ENCODE measurements at places on chromosomes 7 and 10. TPM values are rescaled to one million over a fixed set of nuclear protein-coding genes. Genes with fewer than 3 reads are reported as not detected.
A peak's percentile ranks its signal among the peaks of the same experiment; 100 is the strongest.

DNA sequence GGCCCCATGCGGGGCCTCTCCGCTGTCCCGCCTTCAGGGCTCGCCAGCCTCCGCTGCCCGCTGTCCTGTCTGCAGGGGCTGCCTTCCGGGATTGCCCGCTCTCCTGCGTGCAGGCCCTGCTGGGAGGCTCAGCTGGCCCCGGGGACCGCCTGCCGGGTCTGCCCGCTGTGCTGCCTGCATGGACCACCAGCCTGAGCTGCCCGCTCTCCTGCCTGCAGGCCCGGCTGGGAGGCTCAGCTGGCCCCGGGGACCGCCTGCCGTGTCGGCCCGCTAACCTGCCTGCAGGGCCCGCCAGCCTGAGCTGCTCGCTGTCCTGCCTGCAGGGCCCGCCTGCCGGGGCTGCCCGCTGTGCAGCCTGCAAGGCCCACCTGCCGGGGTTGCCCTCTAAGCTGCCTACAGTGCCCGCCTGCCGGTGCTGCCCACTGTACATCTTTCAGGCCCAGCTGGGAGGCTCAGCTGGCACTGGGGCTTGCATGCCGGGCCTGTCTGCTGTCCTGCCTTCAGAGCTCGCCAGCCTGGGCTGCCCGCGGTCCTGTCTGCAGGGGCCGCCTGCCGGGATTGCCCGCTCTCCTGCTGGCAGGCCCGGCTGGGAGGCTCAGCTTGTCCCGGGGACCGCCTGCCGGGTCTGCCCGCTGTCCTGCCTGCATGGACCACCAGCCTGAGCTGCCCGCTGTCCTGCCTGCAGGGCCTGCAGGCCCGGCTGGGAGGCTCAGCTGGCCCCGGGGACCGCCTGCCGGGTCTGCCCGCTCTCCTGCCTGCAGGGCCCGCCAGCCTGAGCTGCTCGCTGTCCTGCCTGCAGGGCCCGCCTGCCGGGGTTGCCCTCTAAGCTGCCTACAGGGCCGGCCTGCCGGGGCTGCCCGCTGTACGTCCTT lies 165.1 kb downstream of the GLRX3 start:
- no peak for DNase-seq

- DNase-seq: no peak
These were observed 17.7 kb downstream of the ZNF775 start for GRCh38 chr7:150396851-150397260.

- no peak for DNase-seq
These were observed 27.7 kb downstream of the RAMP3 start for GRCh38 chr7:45185028-45185863.

DNA sequence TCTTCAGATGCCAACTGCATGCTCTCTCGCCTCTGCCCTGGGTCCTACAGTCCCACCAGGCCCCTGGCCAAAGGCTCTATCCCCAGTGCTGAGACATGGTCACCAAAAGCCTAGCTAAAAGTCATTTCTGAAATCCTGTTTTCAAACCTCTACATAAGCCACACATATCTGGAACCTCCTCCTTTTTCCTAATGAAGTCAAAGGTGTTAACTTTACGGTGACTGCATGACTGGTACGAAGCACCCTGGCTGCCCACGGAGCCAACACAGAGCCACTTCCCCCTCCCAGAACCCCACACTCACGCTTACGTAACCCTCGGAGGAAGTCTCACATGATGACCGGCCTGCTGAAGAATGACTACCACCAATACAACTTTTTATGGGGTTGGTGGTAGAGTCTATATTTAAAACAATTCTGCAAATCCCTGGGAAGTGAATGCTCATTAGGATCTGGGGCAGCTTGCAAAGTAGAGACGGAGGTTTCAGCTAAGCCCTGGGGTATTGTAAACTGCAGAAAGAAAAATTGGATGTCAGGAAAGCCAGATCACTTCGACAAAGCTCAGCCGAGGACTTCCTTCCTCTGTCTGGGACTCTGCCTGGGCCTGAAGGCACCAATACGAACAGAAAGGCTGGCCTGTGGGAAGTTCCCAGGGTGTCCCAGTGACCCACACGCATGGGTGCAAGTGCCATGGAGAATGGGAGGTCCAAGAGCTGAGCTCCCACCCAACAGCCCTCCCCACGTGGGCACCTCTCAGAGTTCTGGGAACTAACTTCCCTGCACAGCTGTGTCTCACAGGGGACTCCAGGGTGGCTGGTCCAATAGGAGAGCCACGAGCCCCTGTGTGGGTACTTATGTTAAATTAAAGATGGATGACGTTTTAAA lies 50.7 kb downstream of the PDGFA start:
- DNase-seq: peak; percentile 66

DNA sequence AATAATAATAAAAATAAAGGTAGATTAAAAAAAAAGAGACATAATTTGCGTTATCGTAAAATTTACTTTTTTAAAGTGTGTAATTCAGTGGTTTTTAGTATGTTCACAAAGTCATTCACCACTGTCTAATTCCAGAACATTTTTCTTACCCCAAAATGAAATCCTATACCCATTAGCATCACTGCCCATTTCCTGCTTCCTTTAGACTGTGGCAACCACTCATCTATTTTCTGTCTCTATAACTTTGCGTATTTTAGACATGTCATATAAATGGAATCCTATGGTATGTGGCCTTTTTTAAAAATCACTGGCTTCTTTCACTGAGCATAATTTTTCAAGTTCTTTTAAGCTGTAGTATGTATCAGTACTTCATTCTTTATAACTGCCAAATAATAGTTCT lies 53.6 kb downstream of the KAT6B start:
- DNase-seq: no peak

DNA sequence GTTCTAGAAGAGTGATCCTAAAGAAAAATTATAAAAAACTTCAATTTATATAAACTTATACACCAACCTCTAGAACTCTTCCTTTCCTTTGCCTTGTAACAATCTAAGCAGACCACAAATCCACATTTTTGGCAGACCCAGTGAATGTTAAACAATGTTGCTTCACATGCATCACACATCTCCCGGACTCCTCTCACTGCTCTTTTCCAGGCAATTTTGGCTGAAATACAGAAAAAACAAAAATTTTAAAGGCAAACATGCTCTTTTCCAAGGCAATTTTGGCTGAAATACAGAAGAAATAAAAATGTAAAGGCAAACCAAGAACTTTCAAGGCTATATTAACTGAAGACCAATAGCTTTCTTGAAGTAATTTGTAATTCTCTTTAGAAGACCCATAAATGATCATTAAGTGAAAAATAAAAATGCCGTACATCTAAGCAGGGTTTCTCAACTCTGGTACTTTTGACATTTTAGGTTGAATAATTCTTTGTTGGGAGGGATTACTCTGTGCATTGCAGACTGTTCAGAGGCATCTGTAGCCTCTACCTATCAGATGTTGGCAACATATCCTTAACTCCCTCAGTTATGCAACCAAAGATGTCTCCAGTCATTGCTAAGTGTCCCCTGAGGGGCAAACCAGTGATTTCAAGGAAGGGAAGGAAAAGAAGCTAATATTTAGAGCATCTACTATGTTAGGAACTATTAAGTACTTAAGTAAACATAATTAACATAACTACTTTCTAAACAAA lies 64.4 kb downstream of the NRBF2 start:
- no peak for DNase-seq

GRCh38 chr7:75969704-75970498 lies 24.5 kb downstream of the TMEM120A start:
- no peak for DNase-seq

GRCh38 chr10:132316133-132316532 lies 8.4 kb upstream of the STK32C start:
- no peak for DNase-seq

DNA sequence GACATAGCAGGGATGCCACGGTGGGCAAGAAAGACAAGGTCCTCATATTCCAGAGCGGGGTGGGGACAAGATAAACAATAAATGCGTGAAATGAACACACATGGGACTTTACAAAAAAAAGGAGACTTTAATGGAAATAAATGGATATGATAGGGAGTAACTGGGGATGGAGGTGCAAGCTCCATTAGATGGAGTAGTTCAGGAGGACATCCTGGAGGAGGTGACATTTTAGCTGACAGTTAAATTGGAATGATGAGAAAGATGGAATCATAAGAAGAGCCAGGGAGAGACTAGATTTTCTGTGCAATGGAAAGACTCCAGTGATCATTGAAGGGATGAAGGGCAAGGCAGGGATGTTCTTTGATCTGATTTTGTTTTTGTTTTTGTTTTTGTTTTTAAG lies 83.6 kb upstream of the MYL10 start:
- DNase-seq: no peak

- no peak for DNase-seq
These were observed 86.2 kb upstream of the PPIF start for GRCh38 chr10:79260811-79261740.

- peak; percentile 31 for DNase-seq
These were observed 342.1 kb downstream of the BMPER start for GRCh38 chr7:34247468-34247867.

- DNase-seq: peak; percentile 69
These were observed 88.2 kb upstream of the AFAP1L2 start for GRCh38 chr10:114492351-114493037.

DNA sequence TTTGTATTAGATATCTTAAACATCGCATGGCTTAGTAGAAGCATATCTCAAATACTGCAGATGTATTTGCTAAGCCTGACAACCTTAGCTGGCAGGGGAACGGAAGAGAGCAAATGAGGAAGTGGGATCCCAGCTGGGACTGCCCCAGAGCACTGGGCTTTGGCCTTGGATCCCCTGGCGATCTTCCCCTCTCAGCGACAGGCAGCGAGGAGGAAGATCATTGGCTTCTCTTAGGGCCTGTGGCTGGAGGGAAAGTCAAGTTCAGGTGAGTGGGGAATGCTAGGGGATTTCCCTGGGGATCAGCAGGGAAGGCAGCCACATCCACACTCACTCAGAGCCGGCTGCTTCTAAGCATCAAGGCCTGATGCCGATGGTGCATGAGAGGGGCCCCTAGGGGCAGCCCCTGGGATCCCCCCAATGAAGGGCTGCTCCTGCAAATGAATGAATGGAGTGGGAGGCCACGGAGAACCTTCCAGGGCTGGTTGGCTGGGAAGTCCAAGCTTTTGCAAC lies 42.0 kb downstream of the LYZL2 start:
- no peak for DNase-seq

- no peak for DNase-seq
These were observed 50.0 kb downstream of the PRF1 start for GRCh38 chr10:70552586-70552985.

GRCh38 chr10:131499566-131499965 lies 188.0 kb upstream of the TCERG1L start:
- DNase-seq: no peak

GRCh38 chr7:148672041-148672440 lies 26.7 kb upstream of the CUL1 start:
- no peak for DNase-seq

DNA sequence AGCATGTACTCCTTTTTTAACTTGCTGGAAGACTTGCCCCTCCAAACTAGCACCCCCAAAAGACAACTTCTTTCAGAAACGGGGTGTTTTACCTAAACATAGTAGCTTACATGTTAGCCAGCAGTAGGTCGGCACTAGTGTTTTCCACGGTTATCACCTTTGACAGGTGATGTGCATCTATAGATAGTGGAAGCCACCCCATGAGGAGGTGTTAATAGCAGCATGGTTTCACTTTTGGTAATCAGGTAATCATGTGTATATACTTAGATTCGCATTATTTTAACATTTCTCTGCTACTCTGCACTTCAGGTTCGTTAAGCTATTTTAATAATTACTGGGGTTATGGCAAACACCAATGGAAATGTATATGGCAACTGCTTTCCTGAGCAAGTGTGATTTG lies 17.6 kb downstream of the SRI start:
- no peak for DNase-seq

DNA sequence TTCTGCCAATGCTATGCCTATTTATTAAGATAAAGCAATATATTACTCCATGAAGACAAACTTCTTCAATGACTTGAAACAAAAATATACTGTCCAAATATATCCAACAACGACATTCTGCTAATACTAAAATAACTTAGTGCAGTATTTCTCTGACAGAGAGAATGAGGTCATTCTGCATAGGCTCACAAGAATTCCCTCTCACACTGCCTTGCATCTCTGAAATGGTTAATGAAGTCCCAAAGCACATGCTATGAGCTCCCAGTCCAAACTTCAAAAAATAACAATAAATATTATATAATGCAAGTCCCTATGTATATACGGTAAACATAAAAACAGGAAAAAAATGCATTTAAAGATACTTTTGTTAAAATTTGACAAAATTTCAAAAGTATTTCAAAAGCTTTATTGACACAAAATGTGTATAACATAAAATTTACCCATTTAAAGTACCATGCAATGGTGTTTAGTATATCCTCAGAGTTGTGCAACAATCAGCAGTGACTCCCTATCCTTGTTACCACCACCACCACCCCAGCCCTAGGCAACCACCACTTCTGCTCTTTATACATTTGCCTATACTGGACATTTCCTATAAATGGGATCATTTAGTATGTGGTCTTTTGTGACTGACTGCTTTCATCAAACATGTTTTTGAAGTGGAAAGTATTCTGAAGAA lies 27.6 kb downstream of the CHCHD3 start:
- no peak for DNase-seq

- DNase-seq: no peak
These were observed 370.6 kb downstream of the RPS24 start for GRCh38 chr10:78404296-78404695.

- DNase-seq: peak; percentile 69
These were observed 60.7 kb downstream of the ZMIZ1 start for GRCh38 chr10:79129361-79129997.

GRCh38 chr7:30813466-30813865 lies 42.2 kb downstream of the MINDY4 start:
- DNase-seq: no peak

- no peak for DNase-seq
These were observed 25.9 kb upstream of the TTYH3 start for GRCh38 chr7:2605608-2606538.

- no peak for DNase-seq
These were observed 109.4 kb downstream of the PPP1R17 start for GRCh38 chr7:31796375-31796774.

DNA sequence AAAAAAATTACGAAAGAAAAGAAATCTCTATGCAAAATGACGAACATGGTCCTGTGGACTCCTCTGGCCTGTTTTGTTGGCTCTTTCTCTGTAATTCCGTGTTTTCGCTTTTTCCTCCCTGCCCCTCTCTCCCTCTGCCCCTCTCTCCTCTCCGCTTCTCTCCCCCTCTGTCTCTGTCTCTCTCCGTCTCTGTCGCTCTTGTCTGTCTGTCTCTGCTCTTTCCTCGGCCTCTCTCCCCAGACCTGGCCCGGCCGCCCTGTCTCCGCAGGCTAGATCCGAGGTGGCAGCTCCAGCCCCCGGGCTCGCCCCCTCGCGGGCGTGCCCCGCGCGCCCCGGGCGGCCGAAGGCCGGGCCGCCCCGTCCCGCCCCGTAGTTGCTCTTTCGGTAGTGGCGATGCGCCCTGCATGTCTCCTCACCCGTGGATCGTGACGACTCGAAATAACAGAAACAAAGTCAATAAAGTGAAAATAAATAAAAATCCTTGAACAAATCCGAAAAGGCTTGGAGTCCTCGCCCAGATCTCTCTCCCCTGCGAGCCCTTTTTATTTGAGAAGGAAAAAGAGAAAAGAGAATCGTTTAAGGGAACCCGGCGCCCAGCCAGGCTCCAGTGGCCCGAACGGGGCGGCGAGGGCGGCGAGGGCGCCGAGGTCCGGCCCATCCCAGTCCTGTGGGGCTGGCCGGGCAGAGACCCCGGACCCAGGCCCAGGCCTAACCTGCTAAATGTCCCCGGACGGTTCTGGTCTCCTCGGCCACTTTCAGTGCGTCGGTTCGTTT lies 83.5 kb upstream of the SLF2 start:
- no peak for DNase-seq

KCNIP2 gene
- total RNA-seq: 2.8 TPM

FAM25G gene
- total RNA-seq: not detected

NPY gene
- not detected for total RNA-seq

CDC14C gene
- total RNA-seq: 0.09 TPM

TMEM178B gene
- total RNA-seq: 0.50 TPM

CHAT gene
- not detected for total RNA-seq

LDB3 gene
- total RNA-seq: 0.31 TPM

ATOH7 gene
- total RNA-seq: not detected

INHBA gene
- total RNA-seq: 0.34 TPM

LRIT1 gene
- total RNA-seq: not detected
